ENCODE measurements at places on chromosomes 1 and 21.

GRCh38 chr1:1120866-1121591 is 5.1 kb upstream of the C1orf159 start:
- no peak for DNase-seq

- no peak for DNase-seq
Observed at GRCh38 chr21:37984416-37984815, 68.2 kb upstream of the KCNJ6 start.

DNA sequence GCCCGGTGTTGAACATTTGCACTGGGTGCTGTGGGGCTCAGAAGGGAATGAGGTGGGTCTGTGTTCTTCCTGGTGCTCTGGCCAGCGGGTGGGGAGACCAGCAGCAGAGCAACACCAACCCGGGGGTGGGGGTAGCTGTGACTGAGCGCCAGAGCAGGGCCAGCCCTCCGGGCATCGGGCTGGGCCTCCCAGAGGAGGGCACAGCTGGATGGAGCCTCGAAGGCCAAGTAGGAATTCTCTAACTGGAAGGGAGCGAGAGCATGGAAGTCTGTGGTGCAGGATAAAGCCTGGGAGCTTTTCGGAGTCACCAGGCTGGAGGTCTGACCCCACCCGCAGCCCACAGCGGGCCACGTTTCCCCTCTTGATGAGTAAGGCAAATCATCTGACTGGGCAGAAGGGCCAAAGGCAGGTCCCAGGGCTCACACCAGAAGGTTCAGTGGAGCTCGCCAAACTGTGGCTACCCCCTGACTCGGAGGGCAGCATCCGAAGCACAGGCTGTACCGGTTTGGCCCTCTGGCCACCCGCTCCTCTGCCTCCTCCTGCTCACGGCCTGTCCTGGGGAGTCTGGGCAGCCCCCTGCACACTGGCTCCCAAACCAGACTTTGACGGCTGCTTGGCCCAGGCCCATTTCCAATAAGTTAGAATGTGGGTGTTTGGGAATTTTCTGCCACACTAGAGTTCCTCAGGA is 18.8 kb downstream of the SLC1A7 start:
- peak; percentile 54 for DNase-seq

DNA sequence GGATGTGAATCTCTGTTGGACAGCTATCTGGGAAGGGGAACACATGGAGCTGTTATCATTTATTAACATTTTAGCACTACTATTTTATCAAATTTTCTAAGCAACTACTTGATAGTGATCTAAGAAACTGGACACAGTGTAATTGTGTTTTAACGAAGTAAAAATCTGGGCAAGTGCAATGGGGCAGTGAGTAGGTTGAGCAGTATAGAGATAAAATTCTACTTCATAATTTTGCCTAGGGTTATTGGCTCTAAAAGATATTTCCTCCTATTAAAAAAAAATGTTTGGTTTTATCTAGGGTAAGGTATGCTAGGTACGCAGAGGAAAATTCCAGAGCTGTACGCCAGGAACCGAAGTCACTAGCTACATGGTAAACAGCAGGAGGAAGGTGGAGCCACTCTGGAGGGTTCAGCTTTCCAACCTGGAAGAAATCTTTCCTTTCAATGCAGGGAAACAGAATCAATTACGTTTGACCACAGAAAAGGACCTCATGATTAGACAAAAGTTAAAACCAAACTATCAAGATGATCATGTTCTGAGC is 43.3 kb downstream of the BCAR3 start:
- DNase-seq, result no peak

GRCh38 chr1:155091071-155092051 is 12.7 kb downstream of the EFNA3 start:
- peak; percentile 45 for DNase-seq

GRCh38 chr1:221411283-221411682 is 330.6 kb downstream of the DUSP10 start:
- DNase-seq, result no peak

GRCh38 chr1:33256471-33257206 is at the start of gene ZNF362:
TSS of gene ZNF362 (plus strand) at chr1:33256492. CDS start at chr1:33270575, 14,083 bp downstream.
- peak; percentile 39 for DNase-seq

- no peak for DNase-seq
Observed at GRCh38 chr1:174534789-174535188, 87.0 kb downstream of the GPR52 start.

- no peak for DNase-seq
Observed at GRCh38 chr1:20885121-20885520, 98.0 kb upstream of the HP1BP3 start.

DNA sequence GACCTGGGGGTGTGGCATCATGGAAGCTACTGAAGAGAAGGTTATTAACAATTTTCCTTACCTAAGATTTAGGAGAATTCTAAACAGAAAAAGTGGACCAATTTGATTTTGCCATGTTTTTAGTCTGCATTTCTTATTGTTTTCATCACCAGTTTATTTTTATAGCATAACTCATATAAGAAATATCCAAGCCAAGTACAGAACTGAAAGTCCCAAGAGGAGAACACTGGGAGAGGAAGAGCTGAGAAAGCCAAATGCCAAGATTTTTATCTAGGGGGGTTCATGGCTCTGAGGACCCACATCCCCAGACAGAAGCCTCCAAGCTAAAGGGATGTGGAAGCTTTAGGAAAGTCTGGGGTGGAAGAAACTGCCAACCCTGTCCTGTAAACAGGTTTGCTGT is 109.4 kb upstream of the DUSP10 start:
- DNase-seq, result no peak

GRCh38 chr21:33893917-33894316 is 21.7 kb downstream of the ATP5PO start:
- no peak for DNase-seq

DNA sequence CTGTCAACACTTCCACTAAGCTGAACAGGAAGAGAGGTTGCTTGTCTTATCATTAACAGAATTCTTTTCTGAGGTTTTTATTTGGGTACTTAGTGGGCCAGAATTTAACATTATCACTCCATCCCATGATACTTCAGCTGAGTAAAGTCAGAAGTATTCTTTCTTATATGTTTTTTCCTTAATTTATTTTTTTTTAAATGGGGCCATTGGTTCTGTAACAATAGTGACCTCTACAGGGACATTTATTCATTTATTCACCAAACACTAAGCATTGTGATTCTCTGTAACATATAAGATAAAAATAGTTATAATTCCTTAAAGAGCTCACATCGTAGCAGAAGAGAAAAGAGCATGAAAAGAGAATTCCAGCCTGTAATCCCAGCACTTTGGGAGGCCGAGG is 9.8 kb downstream of the GREM2 start:
- no peak for DNase-seq

DNA sequence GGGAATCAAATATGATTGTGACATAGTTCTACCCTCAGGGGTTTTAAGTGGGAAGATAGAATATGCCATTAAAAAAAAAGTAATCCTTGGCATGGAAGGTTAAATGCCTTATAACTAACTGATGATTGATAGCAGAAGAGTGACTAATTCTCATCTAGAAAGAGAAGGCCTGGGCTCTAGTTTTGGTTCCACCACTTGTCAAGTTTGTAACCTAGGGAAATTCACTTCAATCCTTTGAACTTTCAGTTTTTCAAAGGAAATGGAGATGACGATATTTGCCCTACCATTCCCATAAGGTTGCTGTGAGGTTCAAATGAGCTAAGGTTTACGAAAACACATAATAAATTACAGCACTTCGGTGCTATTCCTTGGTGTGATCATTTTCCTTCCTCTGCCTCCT is 88.5 kb downstream of the GPR88 start:
- no peak for DNase-seq

DNA sequence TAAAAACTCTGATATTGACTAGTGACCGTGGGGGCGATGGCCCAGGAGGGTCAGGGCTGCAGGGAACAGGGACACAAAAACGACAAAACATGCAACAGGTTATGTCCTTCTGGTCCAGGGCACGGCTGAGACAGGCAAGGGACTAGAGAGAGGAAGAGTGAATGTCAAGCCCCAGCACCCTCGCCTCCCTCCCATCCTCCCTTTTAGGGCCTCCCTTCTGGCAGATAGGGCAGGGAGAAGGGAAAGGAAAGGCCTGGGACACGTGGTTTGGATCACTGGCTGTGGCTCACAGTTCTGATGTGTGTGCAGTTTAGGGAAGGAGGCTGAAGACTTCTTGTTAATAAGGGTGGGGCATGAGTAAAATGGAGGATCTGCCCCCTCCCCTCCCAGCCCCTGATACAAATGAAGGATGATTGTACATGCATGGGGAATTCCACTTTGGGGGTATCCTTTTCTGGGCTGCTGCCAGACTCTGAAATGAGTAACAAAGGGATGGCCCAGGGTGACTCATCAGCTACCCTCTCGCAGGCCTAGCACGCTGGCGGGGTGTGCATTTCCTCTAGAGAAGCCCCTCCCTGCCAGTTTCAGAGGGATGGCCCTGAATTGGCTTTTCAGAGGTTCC is 14.2 kb downstream of the CAPN2 start:
- peak; percentile 92 for DNase-seq

DNA sequence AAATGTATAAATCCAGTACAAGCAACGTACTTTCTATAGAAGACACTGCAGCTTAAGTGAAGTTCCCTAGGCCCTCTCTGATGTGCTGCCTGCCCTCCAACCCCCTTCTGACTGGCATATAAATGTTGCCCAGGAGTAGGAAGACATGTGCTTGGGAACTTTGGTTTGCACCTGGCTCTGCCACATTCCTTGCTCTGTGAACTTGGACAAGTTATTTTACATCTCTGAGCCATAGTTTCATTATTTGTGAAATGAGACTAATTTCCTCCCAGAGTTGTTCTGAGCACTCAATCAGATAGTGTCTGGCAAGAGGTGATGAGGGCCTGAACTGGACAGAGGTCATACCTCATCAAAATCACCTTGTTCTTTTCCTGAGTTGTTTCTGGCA is 3.5 kb upstream of the PHC2 start:
- DNase-seq, result no peak

DNA sequence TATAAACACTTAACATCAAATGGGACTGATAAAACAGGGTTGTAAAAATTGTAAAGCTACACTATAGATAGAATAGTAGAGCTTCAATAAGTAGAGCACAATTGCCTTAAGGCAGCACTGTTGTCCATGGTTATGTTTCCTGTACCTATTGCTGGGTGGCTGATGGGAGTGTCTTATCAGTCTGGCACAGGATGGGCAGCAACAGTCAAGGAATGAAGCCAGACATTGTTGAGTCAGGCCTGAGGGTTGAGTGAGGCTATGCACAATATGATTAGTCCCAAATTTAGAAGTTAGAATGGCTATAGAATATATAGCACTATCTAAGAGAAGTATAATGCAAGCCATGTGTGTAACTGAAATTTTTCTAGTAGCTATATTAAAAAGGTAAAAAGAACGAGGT is 25.0 kb upstream of the CD1D start:
- DNase-seq, result no peak

DNA sequence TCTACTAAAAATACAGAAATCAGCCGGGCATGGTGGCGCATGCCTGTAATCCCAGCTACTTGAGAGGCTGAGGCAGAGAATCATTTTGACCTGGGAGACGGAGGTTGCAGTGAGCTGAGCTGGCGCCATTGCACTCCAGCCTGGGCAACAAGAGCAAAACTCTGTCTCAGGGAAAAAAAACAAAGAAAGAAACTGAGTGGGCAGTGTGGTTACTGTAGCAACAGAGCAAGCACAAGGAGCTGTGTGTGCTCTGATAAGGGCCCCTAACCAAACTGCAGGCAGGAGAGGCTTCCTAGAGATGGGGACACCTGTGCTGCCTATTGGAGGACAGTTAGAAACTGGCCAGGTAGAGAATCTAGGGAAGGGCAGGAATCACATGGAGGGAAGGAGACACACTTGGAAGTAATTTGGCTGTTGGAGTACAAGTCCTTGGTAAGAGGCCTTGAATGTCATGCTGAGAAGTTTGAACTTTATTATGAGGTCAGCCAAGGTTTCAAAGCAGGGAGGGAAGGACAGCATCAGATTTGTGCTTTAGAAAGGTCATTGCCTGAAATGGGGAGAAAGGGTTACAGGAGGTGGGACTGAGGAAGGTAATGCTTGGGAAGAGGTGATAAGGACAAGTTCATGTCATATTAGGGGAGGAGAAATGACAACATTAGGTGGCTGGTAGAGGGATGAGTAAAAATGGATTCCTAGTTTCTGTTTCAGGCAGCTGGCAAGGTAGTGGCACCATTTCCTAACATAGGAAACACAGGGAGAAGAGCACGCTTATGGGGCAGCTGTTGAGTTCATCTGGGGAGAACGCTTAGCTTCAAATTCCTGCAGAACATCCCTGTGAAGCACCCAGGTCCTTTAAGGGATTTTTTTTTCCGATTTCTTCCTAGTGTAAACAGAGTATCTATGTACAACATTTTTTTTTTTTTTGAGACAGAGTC is 69.2 kb upstream of the ARTN start:
- no peak for DNase-seq

- no peak for DNase-seq
Observed at GRCh38 chr1:39826583-39826982, 37.9 kb upstream of the BMP8B start.

- DNase-seq, result peak; percentile 95
Observed at GRCh38 chr1:192485692-192486436, 89.7 kb upstream of the RGS1 start.

- DNase-seq, result no peak
Observed at GRCh38 chr1:9721606-9722377, 70.3 kb downstream of the PIK3CD start.

DNA sequence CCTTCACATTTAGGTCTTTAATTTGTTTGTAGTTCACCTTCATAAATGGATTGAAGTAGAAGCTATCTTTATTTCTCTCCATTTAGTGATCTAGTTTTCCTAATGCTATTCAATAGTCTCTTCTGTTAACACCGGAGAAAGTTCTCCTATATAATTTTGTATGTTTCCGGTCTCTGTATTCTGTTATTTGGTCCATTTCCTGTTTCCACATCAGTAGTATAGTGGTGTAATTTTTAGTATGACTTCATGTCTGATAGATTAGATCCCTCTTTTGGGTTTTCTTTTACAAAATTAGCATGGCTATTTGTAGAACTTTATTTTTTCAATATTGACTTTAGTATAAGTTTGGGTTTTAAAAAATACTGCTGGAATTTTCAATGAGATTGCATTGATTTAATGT is 41.6 kb upstream of the PKP1 start:
- DNase-seq, result no peak

GRCh38 chr1:184499616-184500015 is 112.8 kb downstream of the C1orf21 start:
- DNase-seq, result no peak

GRCh38 chr1:64173336-64173940 is 30.0 kb upstream of the UBE2U start:
- DNase-seq, result no peak

DNA sequence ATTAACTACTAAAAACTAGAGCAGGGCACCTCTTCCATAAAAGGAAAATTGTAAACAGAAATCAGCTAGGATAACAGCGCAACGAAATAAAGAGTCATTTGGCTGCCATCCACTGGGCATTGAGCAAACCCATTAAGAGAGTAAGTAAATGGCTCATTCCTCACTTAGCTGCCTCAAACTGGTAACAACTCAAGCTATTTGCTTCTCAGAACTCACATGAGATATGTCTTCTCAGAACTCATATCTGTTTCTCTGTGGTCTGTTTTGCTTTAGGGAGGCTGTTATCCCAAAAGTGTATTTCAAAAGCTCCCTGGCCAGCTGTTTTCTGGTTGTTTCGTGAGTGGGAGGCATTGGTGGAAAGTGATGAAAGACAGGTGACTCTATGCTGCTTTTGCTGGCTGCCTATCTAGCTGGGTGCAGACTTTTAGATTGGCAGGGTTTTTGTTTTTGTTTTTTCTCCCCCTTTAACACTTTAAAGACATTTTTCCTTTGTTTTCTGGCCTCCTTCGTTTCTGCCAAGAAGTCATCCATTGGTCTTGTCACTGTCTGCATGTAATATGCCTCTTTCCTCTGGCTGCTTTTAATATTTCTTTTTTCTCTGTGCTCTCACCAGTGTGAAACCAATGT is 269.2 kb upstream of the RGS18 start:
- DNase-seq, result no peak

- DNase-seq, result no peak
Observed at GRCh38 chr1:97088391-97088790, 366.8 kb downstream of the PTBP2 start.

GRCh38 chr1:8410791-8411190 is 92.9 kb downstream of the SLC45A1 start:
- DNase-seq, result no peak

Data from fibroblast of the conjunctiva (primary cell).